ENCODE measurements at places on chromosomes 4 and X.

DNA sequence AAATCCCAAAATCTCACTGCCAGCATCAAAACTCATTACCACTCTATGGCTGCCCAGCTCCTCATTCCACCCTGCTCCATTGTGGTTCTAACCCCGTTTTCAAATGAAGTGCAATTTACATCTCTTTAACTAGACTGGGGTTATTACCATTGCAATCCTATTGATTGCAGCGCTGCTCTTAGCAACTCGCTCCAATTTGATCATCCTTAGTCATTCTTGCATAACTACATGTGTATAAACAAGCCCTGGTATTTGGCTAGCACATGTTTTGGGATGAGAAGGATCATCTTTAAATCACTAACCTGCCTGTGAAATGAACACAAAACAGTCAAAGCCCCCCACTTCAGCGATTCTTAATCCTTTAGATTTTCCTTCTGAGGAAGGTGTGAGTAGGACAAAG, 340.1 kb upstream of the PPARGC1A start:
- no peak for DNase-seq

GRCh38 chr4:121599049-121599448, 97.7 kb downstream of the ANXA5 start:
- DNase-seq: no peak

GRCh38 chr4:152997771-152998487, 61.8 kb downstream of the FHDC1 start:
- DNase-seq: no peak

- DNase-seq: no peak
Observed at GRCh38 chrX:10904220-10904619, 206.9 kb upstream of the HCCS start.

GRCh38 chr4:105356194-105356593, 117.7 kb downstream of the PPA2 start:
- DNase-seq: no peak

- no peak for DNase-seq
Observed at GRCh38 chr4:48699475-48699874, 80.6 kb downstream of the FRYL start.

DNA sequence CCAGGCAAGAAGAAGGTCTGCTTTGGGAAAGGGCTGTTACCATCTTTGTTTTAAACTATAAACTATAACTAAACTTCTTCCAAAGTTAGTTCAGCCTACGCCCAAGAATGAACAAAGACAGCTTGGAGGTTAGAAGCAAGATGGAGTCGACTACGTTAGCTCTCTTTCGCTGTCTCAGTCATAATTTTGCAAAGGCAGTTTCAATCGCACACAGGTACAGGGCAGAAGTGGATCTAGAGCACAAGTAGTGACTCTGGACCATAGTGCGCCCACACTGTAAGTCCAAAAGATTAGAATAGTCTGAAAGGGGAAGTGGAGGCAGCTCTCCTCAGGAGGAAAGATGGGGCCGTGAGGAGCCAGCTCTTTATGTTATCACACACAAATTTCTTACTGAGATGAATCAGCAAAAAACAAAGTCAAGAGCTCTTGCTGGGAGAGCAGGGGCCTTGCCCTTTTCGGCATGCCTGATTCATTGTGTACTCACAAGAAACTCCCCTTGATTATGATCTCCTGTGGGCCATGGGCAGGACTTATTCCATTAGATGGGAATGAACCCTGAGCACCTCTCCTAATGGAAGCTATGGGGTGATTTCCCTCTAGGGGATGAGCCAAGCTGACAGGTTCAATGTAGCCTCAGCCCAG, 58.6 kb downstream of the FUNDC1 start:
- no peak for DNase-seq

GRCh38 chr4:119872371-119873016, 194.2 kb downstream of the MAD2L1 start:
- no peak for DNase-seq

DNA sequence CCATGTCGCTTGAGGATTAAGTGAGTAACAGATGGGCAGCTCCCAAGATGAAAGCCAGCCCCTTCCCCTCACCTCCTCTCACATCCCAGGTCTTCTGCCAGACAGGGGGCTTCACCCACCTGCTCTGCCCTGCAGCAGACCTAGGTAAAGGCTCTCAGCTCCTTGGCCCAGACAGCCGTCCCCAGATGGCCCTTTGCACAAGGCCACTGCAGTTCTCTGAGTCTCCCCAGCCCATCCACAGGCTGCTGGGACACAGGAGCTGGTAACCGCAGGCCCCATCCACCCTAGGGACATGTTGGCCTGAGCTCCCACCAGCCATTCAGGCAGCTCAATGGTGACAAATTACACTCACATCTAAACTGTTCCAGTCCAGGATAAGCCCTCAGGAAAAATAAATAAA, 15.3 kb downstream of the C4orf50 start:
- DNase-seq: no peak

GRCh38 chr4:2172627-2173231, 69.2 kb downstream of the HAUS3 start:
- DNase-seq: no peak

DNA sequence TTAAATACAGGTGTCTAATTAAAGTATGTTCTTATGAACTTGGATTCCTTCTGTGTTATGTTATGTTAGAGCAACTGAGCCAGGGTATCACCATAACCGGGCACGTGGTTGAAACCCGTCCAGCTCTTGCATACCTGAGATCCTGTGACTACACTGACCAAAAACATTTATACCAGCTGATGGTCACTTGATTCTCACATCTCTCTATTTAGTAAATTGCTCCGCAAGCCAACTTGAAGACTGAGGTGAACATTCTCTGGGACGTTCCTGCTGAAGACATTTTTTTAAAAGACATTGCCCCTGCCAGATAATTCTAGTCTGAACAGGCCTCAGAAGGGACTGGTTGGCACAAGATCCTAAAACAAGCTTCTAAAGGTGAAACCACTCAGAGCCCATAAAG, 550.0 kb upstream of the DIPK2B start:
- DNase-seq: no peak

DNA sequence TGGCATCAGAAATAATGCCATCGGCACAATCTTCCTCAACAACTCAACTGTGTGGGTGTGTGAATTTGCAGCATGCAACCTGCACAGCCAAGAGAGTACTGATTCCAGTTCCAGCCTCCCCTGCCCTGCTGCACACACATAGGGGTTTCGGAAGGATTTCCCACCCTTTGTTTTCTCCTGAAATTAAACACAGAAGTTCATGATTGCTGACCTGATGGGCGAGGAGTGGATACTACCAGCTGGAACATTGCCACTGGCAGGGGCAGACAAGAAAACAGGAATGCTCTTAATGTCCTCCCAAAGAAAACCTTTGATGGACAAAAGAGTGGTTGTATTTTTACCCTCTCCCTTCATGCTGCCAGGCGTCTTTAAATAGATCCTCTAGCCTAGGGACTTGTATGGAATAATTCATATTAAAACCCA, 4.8 kb downstream of the NDP start:
- DNase-seq: no peak

DNA sequence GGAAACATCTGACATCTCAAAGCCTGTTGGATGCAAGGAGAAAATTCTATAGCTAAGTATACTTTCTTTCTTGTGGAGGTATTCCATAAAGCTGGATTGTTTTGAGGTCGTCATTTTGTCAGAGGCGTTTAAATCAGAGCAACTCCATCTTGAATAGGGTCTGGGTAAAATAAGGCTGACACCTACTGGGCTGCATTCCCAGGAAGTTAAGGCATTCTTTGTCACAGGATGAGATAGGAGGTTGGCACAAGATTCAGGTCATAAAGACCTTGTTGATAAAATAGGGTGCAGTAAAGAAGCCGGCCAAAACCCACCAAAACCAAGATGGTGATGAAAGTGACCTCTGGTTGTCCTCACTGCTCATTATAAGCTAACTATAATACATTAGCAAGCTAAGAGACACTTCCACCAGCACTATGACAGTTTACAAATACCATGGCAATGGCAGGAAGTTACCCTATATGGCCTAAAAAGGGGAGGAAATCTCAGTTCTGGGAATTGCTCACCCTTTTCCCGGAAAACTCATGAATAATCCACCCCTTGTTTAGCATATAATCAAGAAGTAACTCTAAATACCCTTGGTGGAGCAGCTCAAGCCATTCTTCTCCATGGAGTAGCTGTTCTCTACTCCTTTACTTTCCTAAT, 11.9 kb downstream of the HSD17B13 start:
- DNase-seq: no peak

DNA sequence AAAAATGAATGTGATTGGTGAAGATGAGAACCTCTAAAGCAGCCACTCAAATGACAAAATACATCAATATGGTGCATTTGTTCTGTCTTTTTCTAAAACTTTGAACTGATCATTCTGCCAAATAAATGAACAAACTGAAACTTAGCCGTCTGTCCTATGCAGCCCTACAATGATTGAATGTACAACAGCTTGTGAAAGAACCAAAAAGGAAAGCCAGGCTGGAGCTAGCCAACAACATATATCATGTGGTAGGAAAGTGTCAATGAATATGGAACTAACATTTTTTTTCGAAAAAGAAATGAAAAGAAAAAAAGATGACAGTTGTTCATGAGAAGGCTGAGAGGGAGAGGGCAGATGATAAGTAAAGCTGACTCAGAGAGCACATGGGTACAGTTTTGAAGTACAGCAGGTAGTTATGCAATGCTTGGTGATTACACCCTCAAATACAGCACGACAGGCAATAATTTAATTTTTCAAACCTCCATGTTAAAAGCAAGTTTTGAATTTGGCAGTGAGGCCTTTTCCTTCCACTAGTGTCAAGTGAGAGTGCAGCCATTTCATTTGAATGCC, 21.2 kb upstream of the SLC7A11 start:
- DNase-seq: no peak

DNA sequence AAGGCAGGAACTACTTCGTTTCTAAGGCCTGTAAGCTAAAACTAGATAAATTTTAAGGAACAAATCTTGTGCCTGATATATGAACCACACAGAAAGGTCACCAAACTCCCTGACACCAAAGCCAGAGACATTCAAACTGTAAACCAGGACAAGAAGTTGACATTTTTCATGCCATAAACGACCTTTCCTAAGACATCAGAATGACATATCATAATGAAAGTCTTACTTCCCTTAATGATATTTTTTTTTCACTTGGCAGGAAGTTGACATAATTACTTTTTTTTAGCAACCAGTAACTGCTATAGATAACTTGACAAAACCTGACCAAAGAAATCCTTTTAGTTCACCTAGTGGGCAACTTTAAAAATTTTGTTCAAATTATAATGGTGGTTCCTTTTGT, 231.5 kb upstream of the AGTR2 start:
- no peak for DNase-seq

DNA sequence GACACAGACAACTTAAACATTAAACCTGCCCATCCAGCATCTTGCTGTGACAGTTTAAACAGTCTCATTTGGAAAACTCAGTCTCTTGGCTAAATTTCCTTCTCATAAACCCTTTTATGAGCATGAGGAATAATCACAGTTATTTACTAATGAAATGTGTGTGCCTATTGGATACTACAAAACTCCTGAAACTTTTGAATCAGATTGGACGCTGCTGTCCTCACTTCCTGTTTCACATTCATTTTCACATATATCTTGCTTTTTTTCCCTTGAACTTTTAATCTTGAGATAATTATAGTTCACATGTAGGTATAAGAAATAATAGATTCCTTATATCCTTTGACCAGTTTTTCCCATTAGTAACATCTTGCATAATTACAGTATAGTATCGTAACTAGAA, 111.7 kb downstream of the CDKL5 start:
- DNase-seq: no peak

GRCh38 chr4:56732301-56732700, 51.2 kb upstream of the HOPX start:
- DNase-seq: no peak

- no peak for DNase-seq
Observed at GRCh38 chr4:41745292-41746024, 3.1 kb downstream of the PHOX2B start.

GRCh38 chr4:40630335-40631021, 814 bp upstream of the RBM47 start:
- DNase-seq: no peak

GRCh38 chr4:20127626-20128025, 124.1 kb upstream of the SLIT2 start:
- no peak for DNase-seq

DNA sequence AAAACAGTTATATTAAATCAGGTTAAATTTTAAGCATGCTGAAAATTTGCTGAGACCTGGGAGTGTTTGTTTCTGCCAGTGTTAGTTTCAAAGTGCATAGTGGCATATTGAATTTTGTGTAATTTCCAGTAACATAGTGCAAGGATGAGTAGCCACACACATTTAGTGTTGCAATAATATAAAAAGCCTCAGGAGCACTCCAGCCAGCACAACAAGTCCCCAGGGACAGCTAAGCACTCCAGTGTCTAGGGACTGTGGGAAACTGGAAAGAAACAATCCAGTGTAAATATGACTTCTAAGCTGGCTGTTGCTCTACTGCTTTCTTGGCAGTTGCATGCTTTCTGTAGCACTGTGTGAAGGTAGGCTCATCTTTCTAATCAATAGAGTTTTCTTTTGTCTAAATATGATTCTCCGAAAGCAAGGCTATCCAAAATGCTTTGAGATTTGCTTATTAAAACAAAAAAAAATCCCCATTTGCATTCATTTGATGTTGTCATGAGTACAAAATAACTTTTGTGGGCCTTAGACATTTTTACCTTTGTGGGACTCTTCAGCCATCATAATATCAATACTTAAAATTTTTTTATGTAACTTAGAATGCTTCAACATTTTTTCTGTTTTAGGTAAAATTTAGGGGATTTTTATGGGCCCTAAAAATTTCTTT, 24.2 kb upstream of the CXCL2 start:
- no peak for DNase-seq

Data from cortex of kidney (tissue), 1 donor.